Fibroblast of mammary gland (primary cell): ENCODE measurements at places on chromosomes 1 and 21.
A peak's percentile ranks its signal among the peaks of the same experiment; 100 is the strongest.

DNA sequence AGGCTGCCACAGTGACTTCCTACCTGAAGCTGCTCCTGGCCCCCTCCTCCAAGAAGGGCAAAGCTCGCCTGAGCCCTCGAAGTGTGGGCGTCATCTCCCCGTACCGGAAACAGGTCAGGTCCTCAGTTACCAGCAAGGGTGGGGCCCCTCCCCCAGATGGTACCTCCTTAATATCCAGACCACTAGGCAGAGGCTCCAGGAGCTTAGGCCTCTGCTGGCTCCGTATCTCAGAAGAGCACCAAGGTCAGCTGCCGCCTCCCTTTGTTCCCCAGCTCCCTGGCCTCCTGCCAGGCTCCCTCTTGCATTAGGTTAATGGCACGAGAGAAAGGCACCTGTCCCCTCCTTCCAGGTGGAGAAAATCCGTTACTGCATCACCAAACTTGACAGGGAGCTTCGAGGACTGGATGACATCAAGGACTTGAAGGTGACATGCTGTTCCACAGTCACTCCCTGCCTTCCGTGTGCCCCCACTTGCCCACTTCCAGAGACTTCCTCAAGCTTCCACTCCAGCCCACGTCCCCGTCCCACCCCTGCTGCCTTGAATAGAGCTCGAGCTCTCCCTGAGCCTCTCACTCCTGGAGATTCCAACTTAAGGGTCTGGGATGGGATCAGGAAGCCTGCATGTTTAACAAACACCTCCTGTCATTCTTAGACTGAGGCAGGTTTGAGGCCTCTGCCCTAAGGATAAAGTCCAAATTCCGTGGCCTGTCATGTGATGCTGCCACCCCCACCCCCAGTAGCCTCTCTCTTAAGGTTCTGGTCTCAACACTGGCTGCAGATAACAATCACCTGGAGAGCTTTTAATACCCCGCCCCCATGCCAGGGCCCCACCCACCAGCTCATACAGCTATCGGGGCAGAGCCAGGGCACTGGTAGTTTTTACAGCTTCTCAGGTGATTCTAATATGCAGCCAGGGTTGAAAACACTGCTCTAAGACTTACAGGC lies 8.3 kb downstream of the RHOC start:
- no peak for DNase-seq

DNA sequence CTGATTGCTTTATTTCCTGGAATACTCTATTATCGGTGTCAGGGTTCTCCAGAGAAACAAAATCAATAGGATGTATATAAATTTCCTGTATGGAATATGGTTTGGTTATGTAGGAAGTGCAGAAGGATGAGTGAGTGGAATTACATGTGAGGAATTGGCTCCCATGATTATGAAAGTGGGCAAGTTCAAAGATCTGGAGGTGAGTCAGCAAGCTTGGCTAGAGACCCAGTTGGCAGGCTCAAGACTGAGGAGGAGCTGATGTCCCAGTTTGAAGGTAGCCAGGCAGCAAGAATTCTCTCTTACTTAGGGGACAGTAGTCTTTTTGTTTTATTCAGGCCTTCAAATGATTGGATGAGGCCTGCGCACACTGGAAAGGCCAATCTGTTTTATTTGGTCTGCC lies 57.5 kb downstream of the MAP3K7CL start:
- peak; percentile 97 for DNase-seq

- DNase-seq: no peak
Measured at GRCh38 chr1:248842781-248843331, 4.8 kb downstream of the ZNF672 start.

- DNase-seq: no peak
Measured at GRCh38 chr21:30829659-30830058, at the start of gene KRTAP7-1. Gene KRTAP7-1, minus strand, starts transcription at chr21:30829759. Its CDS starts 61 bp downstream, at chr21:30829698.

DNA sequence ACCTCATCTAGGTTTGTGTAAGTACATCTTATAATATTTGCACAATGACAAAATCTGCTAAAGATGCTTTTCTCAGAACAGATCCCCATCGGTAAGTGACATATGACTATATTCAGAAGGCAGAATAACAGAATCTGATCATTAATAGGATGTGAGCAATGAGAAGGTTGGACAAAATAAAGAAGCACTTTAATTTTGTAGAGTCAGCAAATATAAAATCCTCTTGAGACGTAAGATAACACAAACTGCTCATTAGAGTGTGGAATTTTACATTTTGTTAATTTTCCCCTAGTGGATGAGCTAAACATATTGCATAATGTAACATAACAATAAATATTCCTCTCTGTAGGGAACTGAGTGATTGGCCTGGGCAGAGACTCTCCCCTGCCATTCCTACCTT lies 658.4 kb upstream of the ZP4 start:
- no peak for DNase-seq

GRCh38 chr1:44489481-44489880 lies 84.4 kb downstream of the RNF220 start:
- DNase-seq: peak; percentile 71

- DNase-seq: no peak
Measured at GRCh38 chr1:63980740-63981407, 207.1 kb downstream of the ROR1 start.

DNA sequence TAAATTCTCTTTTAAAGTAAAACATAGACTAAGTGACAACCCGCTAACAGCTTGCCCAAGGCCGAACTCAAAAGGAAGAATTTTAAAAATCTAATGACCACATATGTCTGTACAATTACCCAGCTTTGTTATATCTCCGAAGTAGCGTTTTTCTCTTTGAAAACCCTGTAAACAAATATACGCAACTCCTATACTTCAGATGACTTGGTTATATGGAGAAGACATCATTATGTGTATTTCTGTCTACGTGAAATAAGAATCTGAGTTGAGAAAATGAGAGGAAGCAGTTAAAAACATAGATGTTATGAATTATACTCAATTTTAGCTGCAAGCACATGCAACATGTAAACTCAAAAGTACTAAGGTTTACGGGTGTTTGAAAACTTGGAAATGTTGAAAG lies 2.0 kb downstream of the PBX1 start:
- DNase-seq: no peak

- peak; percentile 100 for DNase-seq
Measured at GRCh38 chr1:235011599-235012435, 116.8 kb downstream of the TOMM20 start.

GRCh38 chr1:193264313-193265065 lies 78.1 kb upstream of the B3GALT2 start:
- DNase-seq: peak; percentile 22

GRCh38 chr1:16612332-16613172 lies 812 bp downstream of the NBPF1 start:
- DNase-seq: peak; percentile 92

- no peak for DNase-seq
Measured at GRCh38 chr1:152145769-152146168, 13.3 kb downstream of the RPTN start.

GRCh38 chr1:199073166-199073565 lies 434.3 kb downstream of the PTPRC start:
- DNase-seq: no peak

DNA sequence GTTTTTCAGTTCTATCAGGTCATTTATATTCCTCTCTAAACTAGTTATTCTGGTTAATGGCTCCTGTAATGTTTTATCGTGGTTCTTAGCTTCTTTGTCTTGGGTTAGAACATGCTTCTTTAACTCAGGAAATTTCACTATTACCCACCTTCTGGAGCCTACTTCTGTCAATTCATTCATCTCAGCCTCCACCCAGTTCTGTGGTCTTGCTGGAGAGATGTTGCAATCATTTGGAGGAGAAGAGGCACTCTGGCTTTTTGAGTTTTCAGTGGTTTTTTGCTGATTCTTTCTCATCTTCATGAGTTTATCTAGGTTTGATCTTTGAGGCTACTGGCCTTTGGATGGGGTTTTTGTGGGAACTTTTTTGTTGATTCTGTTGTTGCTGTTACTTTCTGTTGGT lies 213.0 kb downstream of the BRINP2 start:
- peak; percentile 28 for DNase-seq

DNA sequence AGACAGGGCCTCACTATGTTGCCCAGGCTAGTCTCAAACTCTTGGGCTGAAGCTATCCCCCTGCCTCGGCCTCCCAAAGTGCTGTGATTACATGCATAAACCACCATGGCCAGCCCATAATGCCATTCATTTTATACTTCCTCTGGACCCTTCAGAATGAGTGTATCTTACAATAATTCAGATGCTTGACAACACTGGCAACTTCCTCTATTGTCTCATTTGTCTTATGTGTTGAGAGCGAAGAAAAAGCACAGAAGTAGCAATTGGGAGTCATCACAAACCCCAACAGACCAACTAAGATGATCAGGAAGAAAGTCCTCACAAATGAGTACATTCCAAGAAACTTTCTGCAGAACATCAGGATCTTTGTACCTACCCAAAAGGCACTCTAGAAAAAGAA lies 191.9 kb downstream of the RERE start:
- DNase-seq: peak; percentile 10

DNA sequence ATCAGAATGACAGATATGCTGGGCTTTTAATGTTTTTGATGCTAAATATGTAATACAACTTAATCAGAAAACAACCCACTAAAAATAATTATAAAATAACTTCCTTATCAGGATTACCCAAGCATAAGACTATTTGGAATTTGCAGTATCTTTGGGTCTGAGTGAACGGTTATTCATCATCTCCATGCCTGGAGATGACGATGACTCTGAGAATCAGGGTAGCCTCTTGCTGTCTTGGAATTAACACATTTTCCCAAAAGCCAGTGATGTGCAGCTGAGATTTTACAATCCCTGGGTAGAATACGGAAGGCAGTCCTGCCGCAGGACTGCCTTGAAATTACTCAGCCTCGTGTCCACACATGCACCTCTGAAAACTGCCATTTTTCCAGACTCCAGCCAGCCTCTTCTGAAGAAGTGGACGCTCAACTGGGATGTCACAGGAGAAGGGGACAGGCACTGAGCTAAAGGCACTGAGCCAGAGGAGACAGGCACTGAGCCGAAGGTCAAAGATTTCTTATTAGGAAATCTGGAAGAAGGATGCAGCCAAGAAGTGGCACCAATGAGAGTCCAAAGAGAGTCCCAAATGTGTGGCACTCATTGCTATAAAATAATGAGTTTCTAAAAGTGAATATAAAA lies 85.5 kb downstream of the PGBD5 start:
- DNase-seq: no peak

- peak; percentile 69 for DNase-seq
Measured at GRCh38 chr1:155208541-155209311, at the start of gene MTX1. Gene MTX1, plus strand, starts transcription at chr1:155208695. Its CDS starts 110 bp downstream, at chr1:155208805.

- DNase-seq: peak; percentile 36
Measured at GRCh38 chr1:165641231-165641987, 10.4 kb downstream of the MGST3 start.

GRCh38 chr1:86429835-86430234 lies 5.9 kb downstream of the CLCA2 start:
- DNase-seq: peak; percentile 96

DNA sequence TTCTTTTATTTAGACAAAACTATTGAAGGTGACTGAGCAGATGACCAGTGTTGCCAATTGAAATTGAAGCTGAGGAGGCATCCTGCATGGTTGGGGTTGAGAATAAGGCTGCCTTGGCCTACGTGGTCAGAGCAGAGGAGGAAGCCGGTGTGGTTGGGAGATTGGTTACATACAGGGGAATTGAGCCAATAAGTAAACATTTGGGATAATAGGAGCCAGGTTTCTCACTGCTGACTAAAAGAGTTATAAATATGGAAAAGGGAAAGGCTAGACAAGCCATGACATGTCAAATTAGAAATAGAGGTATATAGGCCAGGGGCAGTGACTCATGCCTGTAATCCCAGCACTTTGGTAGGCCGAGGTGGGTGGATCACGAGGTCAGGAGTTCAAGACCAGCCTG lies 15.8 kb downstream of the SNX7 start:
- peak; percentile 94 for DNase-seq

DNA sequence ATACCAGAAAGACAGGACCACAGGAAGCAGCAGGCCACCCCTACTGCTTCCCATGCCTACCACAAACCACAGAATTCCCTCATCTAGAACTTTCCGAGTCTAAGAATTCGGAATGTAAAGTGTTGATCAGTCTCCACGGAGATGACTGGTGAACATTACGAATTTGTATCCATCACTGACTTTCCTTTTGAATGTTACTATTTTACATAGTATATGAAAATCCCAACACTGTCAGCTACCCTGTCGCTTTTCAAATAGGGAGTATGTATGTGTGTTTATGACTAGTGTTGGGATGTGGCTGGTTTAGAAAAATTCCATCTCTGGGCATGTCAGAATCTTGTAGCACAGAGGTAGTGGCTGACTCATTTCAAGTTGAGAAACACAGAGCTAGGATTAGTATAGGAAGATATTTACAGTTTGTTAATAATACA lies 118.2 kb downstream of the COQ8A start:
- DNase-seq: peak; percentile 69

DNA sequence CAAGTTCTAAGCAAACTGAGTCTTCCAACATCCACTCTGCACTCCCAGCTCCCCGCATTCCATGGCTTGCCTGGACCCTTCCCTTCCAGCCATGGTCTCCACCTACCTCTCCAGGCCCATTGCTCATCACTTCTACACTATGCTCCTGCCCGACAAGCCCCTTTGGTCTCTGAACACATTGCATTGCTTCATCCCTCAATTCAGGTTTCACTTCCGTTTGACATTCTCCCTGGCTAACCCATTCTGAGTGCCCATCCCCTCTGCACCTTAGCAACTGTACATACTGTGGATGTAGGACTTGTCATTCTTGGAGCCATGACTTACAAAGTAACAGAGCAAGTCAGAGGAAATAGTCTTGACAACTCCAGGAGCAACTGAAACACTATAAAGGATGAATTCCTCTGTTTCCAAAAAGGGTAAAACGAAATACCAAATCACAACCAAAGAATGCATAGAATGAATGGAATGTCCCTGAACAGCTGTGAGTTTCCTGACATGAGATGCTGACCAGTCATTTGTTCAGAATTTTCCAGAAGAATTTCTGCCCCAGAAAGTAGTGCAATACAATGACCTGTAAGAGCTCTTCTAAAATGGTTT lies 66.7 kb downstream of the KCNJ6 start:
- DNase-seq: no peak

DNA sequence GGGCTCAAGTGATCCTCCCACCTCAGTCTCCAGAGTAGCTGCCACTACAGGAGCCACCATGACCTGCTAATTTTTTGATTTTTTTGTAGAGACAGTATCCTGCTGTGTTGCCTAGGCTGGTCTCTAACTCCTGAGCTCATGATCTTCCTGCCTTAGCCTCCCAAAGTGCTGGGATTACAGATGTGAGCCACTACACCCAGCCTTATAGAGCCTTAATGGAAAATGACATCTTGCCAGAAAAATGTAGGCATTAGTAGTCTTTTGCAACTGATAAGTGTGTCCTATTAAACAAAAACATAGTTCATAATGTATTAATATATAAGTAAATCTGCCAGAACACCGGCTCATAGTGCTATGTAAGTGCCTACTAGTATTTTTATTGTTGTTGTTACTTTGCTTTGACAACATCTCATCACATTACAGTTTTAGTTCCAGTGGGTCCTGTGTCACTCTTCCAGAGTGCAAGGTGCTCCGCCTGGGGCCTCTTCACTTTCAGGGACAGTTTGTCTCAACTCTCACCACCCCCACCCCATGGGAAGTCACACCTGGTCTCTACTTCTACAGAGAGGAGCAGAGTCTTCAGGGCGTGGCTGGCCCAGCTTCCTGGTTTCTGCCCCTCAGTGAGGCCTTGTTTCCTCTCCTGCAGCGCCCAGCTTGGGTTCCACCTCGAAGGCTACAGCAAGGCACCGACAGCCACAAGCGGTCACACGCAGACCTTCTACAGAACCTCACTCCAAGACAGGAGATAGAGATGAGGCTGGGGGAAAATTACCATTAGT lies 30.1 kb downstream of the RHOU start:
- DNase-seq: no peak

GRCh38 chr1:153122831-153123421 lies 9.6 kb upstream of the SPRR2F start:
- DNase-seq: no peak
